ENCODE measurements at places on chromosomes 4 and X.

DNA sequence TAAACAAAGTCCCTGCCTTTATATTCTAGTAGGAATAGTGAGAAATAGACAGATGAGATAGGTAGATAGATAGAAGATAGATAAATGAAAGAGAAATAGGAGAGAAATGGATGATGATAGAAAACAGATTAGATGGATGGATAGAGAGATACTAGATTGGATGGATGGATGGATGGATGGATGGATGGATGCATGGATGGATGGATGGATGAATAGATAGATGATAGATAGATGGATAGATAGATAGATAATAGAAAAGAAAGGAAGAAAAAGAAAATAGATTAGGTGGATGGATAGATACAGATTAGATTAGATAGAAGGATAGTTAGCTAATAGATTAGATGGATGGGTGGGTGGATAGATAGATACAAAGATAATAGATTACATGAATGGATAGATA is 33.2 kb upstream of the WDR17 start:
- no peak for DNase-seq

- no peak for DNase-seq
These were observed 103.9 kb upstream of the STX18 start for GRCh38 chr4:4645743-4646142.

- peak; percentile 26 for DNase-seq
These were observed 4.3 kb upstream of the HAUS7 start for GRCh38 chrX:153474718-153475117.

DNA sequence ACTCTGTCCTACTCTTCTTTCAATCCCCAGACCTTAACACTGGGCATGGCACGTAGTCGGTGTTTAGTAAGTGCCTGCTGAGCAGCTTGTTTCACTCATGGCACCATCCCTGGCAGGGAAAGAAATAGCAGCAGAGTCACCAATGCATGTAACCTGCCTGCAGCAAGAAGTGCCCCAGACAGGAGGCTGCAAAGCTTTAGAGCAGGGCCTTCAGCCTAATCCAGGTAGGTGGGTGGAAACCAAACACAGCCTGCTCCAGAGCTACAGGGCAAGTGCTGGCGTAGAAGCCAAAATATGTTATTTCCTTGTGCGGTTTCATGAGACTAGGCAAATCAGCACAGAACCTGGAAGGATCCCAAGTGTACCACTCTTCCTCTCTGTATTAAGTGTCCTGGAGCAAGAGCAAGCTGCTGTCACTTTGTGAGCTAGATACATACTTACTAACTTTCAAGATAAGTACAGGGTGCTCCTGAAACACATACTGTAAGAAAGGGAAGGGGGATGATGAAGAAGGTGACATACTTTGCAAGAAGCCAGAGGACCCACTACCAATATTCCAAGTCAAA is 5.5 kb downstream of the PROM1 start:
- DNase-seq, result no peak
